ENCODE measurements at places on chromosomes 2 and 18.

- DNase-seq = no peak
These were observed 6.3 kb downstream of the RAB12 start for GRCh38 chr18:8615397-8616027.

GRCh38 chr2:88692187-88692586 lies 714 bp downstream of the RPIA start:
- DNase-seq = no peak

DNA sequence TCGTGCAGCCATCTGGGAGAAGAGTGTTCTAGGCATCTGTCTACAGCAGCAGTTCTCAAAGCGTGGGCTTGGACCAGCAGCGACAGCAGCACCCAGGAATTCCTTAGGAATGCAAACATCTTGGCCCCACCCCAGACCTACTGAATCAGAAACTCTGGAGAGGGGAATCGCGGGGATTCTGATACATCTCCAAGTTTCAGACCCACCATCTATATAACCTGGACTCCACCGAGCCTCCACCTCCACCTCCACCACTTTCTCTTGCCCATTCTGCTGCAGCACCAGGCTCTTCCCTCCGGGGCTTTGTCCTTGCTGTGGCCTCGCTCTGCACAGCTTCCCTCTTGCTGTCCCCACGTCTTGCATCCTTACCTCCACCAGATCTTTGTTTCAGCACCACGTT lies 256.4 kb downstream of the BCL2 start:
- no peak for DNase-seq

GRCh38 chr2:241417626-241418025 lies 61.5 kb downstream of the FARP2 start:
- DNase-seq = no peak

DNA sequence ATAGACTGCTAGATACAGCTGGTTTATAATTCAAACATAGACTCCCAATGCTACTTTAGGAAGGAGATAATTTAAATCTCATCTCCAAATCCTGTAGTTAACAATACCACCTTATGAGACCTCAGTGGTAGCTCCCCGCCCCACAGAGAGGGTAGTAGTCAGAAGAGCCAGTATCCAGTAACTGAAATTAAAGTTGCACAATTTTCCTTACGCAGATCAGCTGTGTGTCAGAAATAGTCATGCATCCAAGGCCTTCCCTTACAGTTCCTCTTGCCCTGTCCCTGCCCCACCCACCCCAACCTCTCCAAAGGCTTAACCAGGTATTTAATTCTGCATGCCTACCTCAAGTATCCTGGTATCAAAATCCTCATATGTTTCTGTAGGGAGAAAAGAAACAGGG lies 15.5 kb downstream of the MRPS5 start:
- no peak for DNase-seq

GRCh38 chr2:9993488-9994165 lies 42.1 kb downstream of the GRHL1 start:
- DNase-seq = no peak

- no peak for DNase-seq
These were observed 185.8 kb downstream of the ANKRD44 start for GRCh38 chr2:197124639-197125390.

DNA sequence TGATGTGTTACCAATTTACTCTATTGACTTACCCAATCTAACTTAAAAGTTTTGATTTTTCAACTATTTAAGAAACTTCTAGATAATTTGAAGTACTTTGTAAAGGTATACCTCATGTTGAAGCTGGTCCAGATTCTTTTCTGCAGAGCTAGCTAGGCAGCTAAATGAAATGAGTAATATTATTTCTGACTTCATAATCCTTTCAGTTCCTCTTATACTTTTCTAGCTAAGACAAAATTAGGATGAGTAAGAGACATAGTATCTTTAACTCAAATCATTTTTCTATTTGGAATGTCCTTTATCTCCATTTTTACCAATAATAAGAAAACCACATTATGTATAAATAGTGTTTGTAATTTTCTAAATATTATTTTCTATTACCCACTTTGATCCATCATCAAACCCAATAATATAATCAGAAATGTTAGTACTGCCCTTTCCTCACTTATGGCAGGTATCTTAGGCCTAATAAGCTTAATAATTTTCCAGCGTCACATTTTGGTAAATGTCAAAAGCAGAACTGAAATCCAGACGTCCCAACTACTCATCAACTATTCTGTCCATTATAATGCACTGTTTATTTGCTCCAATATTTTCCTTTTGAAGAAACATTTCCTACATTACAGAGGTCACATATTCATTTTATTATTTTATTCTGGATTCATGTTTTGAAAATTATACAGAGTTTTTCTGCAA lies 456.6 kb downstream of the THSD7B start:
- DNase-seq = no peak

DNA sequence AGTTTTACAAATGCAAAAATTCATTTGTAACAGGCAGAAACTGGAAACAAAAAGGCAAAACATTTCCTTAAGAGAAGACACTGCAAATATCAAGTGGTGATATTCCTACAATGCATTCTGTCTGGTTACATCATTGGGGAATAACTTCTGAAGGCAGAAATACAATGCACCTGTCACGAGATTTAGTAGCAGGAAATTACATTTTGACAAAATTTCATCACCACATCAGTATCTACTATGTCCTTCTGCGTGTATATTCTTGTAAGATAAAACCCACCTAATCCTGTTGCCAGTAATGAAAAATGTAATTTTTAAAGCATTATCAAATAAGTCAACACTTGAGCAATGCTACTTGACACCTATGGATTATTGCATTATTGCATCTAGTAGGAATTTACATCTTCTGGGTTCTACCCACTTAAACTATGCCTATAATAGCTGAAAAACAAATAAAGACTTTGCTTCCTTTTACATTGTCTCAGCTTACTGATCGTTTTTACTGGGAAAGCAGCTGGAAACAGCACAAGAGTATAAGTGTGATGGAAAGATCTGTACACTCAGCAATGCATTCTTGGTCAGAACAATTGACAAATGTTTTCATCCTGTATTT lies 59.5 kb downstream of the IRS1 start:
- no peak for DNase-seq

DNA sequence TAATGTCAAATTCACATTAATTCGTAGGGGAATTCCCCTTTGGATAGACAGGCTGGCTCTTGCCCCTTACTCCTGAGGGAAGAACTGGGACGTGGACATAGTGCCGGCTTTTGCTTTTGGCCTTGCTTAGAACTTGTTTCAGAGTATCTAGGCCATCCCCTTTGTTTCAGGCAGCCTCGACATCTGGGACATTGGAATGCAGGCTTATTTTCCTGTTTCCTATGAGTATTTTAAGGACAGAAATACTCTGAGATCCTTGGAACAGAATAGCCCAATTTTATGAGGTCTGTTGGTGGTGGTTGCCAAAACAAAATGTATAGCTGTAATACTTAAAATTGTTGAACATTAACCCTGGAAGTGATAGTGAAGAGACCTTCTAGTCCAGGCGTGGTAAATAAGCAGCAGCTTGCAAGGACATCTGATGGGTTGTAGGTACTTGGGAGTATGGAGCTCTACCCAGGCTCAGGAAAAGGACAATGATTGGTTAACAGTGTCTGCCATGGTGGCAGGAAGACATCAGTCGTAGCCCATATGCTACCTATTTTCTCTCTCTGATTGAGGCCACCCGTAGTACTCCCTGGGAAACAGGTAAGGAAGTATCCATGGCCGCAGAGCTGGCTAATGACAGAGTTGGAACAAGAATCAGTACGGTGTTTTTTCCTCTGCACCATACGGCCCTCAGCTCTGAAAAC lies 112.4 kb downstream of the CDK15 start:
- no peak for DNase-seq

- no peak for DNase-seq
These were observed 900.5 kb upstream of the CRIM1 start for GRCh38 chr2:35454966-35455638.

DNA sequence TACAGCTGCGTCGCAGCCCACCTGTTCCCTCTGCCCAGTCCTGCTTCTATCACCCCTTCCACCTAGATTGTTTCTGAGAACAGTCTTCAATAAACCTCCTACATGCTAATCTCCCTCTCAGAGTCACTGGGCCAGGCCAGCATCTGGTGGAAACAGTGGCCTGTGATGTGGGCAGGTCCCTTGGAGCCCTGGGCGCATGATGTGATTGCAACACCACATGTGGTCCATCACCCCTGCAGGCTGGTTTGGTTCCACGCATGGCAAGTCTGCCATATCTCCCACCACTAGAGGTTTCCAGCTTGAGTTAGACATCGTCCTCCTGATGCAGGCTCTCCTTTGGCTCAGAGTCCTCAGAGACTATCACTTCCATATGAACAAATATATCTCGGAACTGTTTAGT lies 83.5 kb downstream of the PRKCE start:
- no peak for DNase-seq

- DNase-seq = no peak
These were observed 98.9 kb upstream of the ATP8B1 start for GRCh38 chr18:57901825-57902589.

DNA sequence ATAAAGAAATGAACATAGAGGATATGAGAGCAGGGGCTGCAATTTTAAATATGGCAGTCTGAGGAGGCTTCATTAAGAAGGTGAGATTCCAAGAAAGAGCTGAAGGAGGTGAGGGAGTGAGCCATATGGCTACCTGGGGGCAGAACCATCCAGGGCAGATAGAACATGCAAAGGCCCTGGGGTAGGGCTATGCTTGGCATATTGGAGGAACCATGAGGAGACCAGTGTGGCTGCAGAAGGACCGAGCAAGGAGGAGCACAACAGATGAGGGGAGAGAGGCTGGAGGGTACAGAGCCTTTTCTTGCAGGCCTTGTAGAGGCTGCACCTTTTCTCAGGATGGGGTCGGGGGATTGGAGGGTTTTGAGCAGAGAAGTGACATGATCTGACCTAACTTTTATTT lies 69.5 kb upstream of the GATA6 start:
- DNase-seq = no peak

- no peak for DNase-seq
These were observed 1.4 kb upstream of the SF3B6 start for GRCh38 chr2:24077535-24077877.

DNA sequence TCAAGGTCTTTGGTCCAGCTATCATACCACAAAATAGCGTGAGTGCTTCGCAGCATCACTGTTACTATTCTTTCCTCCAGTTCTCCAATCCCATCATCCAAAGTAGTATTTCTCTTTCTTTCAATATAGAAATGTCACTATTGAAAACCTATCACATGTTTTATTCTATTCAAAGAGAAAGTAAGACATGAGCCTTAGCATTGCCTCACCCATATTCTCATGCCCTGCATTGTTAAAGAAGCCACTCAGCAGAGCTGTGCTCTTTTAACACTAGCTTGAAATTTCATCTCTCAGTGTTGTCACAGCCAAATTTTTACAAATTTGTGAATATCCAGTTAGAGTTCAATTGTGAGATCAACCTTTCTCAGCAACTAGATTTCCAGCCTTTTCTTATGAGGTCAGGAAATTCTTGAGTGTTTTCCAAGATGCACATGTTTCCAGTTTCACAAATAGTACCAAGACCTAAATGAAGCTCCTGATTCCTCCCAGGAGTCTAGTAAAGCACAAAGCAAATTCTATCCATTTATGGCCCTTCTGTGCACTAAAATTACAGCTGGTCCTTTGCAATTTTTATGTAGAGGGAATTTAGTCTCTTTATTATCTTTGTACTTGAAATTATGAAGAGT lies 343.7 kb downstream of the SPAG16 start:
- no peak for DNase-seq

GRCh38 chr2:173148520-173148919 lies 72.9 kb downstream of the MAP3K20 start:
- no peak for DNase-seq

DNA sequence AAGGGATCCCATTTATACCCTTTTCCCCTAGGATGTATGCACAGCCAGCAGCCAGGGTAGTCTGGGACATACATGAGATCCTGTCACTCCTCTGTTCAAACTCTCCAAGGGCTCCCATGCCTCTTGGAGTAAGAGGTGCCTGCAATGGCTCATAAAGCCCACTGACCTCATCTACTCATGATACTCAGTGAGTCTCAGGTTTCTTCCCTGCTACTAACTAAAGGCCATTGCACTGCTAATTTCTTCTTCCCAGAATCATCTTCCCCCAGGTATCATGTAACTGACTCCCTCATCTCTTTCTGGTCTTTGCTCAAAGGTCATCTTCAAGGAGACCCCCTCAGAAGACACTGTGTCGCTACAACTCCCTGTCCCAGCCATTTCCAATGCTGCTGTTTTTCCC lies 68.2 kb downstream of the CCBE1 start:
- no peak for DNase-seq

GRCh38 chr2:128410758-128411215 lies 92.1 kb upstream of the HS6ST1 start:
- no peak for DNase-seq

- no peak for DNase-seq
These were observed 11.2 kb downstream of the CASP10 start for GRCh38 chr2:201194097-201194496.

GRCh38 chr2:51103205-51103604 lies 71.3 kb upstream of the NRXN1 start:
- no peak for DNase-seq

Data from naive thymus-derived CD8-positive, alpha-beta T cell (primary cell).